ENCODE measurements at places on chromosomes 1 and 21.

- DNase-seq: no peak
Observed at GRCh38 chr1:94110021-94110761, 10.8 kb downstream of the ABCA4 start.

- no peak for DNase-seq
Observed at GRCh38 chr1:210376836-210377372, 48.2 kb downstream of the HHAT start.

GRCh38 chr1:203410182-203410900, 59.4 kb upstream of the FMOD start:
- DNase-seq: no peak

- no peak for DNase-seq
Observed at GRCh38 chr1:227889863-227890405, 57.8 kb downstream of the WNT9A start.

- peak; percentile 61 for DNase-seq
Observed at GRCh38 chr1:183806125-183806524, 1.2 kb downstream of the RGL1 start.

DNA sequence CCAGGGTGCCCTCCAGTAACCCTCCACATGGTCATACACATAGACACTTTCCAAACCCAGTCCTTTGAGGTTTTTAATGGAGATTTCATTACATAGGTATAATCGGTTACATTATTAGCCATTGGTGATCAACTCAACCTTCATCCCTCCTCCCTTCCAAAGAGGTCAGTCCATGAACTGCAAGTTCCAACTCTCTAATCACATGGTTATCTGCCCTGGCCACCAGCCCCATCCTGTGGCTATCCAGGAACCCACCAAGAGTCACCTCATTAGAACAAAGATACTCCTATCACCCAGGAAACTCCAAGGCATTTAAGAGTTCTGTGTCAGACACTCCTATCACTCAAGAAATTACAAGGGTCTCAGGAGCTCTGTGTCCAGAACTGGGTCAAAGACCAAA, 12.2 kb downstream of the ATP1A4 start:
- no peak for DNase-seq

DNA sequence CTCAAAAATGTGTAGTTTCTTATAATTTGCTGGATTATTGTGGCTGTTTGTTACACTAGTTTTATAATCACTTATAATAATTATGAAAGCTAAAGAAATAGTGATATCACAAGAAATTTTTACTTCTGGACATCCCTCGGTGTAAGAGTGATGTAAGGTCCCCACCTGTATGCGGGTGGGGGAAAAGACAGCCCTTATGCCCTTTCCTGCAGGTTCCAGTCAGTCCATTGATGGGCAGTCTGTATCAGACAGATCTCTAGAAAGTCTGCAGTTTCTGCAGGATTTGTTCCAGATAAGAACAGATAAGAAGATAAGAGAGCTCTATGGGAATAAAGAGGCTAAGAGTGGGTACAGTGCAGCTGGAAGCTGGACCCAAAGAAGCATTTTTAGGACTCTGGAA, 89.3 kb downstream of the NTNG1 start:
- DNase-seq: no peak

DNA sequence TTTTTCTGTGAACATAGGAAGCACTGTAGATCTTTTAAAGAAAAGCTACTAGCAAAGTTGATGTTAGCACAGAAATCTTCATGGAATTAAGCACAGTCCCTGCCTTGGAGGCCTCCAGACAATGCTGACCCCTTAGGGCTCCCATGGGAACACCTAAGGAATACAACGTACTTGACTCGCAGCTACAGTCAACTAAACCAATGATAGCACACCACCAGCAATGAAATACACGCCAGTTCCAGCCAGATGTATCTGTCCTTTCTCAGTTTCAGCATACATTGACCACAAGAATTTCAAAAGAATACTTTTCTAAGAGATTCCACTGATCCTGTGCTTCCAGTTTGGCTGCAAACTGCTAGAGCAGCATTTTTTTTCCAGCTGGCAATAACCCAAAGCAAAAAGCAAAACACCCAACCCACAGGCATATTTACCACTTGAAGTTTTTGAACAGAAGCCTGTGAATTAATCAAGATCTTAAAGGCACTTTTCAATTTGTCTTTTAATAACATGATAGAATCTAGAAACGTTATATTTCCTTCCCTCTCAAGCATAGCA, 42.8 kb upstream of the KRTAP11-1 start:
- no peak for DNase-seq

- no peak for DNase-seq
Observed at GRCh38 chr1:98669355-98670296, 8.1 kb downstream of the SNX7 start.

GRCh38 chr1:43207229-43207853, 35.2 kb downstream of the CFAP57 start:
- DNase-seq: peak; percentile 81

DNA sequence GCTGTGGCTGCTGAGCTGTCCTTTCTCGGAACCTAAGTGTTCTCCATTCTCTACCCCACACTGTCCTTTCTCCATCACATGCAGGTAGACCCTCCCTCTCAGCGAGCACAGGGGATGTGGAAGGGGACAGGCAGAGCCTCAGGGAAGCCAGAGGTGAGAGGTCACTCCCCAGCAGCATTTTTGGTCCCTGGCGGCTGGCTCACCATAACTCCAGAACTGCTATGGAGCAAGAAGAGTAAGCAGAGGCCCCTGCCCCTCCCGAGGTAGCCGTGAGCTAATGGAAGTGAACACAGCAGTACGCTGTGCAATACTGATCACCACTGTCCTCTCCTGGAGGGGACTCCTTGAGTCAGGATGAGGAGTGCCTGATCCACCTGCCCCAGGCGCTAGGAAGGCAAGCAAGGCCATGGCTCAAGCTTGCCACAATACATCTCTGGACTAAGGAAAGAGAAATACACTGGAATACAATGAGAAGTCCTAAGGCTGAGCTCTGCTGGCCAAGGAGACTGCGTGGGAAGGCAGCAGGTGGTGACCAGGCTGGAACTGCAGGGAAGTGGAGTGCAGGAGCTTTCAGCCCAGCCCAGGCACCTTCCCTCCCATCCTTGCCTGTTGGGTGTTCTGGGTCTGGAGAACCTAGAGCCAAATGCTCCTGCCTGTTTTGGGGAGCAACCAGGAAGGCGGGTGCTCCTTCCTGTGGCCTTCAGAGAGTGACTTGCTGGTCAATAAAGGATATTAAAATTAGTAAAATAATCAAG, 96.2 kb downstream of the LAMC2 start:
- DNase-seq: no peak

GRCh38 chr1:94425821-94426484, 7.8 kb downstream of the ABCD3 start:
- no peak for DNase-seq

DNA sequence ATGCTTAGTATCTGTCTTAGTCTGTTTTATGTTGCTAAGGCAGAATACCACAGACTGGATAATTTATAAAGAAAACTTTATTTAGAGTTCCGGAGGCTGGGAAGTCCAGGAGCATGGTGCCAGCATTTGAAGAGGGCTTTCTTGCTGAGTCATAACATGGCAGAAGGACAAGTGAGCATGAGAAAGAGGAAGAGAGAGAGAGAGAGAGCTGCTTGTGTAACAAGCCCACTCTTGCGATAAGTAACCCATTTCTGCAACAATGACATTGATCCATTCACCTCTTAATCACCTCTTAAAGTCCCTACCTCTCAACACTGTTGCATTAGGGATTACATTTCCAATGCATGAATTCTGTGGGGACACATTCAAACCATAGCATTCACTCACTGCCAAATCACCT, 11.7 kb upstream of the MYOCOS start:
- no peak for DNase-seq

- no peak for DNase-seq
Observed at GRCh38 chr1:148385371-148386030, 97.6 kb downstream of the PPIAL4G start.

- DNase-seq: no peak
Observed at GRCh38 chr1:20466273-20466672, 19.7 kb downstream of the CAMK2N1 start.

DNA sequence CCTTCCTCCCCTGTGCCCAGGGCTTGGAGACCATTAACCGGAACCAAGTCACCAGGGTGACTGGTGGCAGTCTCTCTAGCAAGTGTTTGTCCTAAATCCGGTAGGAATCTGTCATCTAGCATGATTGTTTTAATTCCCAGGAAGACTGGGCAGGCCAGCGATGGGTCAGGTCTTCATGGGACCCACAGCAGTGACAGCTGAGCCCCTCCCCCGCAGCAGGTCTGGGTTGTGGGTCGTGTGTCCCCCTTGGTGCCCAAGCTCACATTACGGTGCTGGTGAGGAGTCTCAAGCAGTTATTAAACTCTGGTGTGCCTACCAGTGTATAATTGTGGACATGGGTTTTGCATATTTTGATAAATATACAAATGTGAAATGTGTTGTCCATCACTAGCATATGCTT, 466.5 kb downstream of the MATN1 start:
- no peak for DNase-seq

DNA sequence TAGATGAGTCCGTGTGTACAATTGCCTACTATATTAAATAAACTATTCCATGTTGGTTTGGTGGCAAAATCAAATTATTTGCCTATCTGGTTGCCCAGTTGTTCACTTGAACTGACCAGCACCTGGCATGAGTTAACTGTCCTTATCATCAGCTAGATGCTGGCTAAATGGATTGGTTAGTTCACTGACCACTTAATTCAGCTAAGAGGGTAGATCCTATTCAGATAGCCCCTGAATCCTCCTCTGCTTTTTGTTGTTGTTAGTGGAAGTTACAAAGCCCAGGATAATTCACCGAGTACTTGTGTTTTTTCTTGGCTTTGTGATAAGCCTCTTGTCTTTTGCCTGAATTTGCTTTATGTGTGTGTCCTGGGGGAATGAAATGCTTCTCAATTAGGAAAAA, 22.8 kb upstream of the CD53 start:
- no peak for DNase-seq

DNA sequence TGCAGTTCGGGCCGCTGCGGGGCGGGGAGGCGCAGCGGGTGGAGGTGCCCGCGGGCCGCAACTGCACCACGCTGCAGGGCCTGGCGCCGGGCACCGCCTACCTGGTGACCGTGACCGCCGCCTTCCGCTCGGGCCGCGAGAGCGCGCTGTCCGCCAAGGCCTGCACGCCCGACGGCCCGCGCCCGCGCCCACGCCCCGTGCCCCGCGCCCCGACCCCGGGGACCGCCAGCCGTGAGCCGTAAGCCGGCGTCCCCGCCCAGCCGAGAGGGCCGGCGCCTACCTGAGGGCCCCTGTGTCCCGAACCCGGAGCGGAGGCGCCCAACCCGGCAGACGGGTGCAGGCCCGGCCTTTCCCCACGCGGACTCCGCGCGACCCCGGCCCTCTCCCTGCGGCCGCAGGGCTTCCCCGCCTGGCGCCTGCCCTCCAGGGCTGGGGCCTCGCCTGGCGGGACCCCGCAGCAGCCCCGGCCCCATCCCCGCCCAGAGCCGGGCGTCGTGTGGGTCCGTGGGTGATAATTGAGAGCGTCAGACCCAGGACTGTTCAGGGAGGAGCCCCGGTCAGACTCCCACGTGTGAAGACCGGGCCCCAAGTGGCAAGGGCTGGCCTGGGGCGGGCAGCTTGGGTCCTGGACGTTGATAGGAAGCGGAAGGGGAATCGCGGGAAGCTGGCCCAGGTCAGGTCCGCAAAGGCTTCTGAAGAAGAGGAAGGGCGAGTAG, 4.2 kb downstream of the VWA1 start:
- DNase-seq: no peak

DNA sequence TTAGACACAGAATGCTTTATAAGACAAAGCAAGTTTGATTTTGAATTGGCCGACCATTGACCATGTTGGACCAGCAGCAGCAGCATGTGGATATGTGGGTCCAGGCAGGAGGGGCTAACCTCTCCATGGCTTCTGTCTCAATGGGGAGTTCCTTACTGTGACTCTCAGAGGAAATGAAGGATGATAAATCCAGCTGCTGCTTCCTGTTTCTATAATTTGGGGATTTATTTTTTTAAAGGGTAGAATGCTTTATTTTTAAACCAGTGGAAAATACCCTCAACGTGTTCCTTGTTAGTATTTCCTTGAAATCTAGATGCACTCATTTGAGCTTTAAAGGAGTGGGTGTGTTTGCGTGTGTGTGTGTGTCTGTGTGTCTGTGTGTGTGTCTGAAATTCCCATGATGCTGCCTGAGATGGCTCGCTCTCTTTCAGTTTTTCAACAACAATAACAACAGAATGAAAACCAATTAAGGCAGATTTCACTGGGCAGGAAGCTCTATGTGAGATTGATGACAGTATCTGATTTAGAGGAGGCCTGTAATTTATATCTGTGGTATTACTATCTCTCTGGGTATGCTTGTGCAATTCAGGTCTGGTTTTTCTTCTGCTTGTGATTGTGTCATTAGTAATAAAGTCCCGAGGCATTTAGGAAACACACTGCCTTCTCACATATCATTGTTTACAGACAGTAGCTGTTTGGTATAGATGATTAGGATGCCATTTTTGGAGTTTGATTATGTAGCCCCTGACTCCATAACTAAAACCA, 86.1 kb upstream of the ZNF326 start:
- DNase-seq: no peak

Data from cardiac muscle cell (in vitro differentiated cells and primary cell).